ENCODE measurements at places on chromosomes 2 and 18.
A peak's percentile ranks its signal among the peaks of the same experiment; 100 is the strongest.

DNA sequence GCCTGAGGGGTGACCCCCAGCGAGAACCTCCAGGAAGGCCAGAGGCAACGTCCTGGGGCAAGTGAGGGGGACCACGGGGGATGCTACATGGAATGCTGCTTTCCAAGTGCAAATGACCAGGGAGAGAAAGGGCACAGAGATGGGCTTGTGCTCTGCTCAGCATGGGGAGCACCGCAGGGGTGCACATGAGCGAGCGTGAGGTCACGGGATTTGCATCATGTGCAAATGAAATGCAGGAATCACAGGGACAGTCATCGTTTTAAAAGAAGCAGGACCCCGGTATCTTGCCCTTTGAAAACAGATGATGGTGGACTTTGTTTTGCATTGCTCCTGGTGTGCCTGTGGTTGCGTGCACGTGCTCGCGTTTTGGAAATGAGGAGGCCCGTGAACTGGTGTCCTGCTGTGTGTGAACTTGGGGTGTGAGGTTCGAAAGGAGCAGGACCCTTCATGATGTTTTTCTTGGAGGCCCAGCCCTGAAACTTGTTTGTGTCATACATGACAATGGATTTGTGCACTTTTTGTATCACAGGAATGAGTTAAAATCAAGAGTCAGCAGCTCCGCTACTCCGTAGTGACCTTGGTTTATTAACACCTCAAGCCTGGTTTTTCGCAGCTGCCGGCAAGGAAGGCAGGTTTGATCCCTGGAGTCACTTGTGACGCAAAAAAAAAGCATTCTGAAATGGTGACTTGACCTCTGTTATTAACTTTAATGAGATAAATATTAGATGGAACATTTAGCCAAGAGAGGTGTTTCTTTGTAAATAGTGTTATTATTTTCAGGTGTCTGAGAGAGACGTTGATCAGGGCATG is 234.5 kb downstream of the LDLRAD4 start:
- no peak for DNase-seq

DNA sequence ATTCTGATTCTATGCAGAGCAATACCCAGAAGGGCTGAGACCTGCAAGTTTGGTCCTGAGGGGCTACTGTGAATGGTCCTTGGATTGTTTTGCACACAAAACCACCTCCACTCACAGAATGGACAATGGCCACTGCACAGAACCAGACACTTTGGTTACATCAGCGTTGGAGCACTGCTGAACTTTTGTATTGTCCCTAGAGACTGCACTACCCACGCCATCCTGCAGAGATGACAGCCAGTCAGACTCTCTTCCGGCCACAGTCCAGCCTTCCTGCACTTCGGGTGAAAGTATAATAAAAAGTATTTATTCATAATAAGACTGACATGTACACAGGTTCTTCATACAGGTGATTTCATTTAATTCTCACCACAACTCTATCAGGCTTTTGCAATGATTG is 35.7 kb downstream of the CELF4 start:
- DNase-seq, result no peak

- DNase-seq, result no peak
Measured at GRCh38 chr2:21792571-21792970, 668.8 kb downstream of the TDRD15 start.

DNA sequence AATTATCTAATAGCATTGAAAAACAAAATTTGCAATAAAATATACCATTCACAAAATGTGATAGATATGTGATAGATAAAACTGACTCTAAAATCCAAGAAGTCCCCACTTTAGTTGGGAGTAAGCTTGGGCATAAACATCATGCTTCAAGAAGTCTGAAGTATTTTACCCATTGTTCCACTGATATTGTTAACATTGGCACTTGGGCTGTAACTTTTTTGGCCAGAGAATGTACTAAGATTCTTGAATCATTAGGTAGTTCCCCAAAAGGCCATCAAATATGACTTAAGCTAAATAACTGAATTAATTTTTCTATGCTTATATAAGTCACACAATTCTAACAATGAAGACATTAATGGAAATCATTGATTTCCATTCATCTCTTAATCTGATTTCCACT is 413.6 kb downstream of the CDH2 start:
- no peak for DNase-seq

- no peak for DNase-seq
Measured at GRCh38 chr18:27301615-27302378, 116.7 kb upstream of the CHST9 start.

DNA sequence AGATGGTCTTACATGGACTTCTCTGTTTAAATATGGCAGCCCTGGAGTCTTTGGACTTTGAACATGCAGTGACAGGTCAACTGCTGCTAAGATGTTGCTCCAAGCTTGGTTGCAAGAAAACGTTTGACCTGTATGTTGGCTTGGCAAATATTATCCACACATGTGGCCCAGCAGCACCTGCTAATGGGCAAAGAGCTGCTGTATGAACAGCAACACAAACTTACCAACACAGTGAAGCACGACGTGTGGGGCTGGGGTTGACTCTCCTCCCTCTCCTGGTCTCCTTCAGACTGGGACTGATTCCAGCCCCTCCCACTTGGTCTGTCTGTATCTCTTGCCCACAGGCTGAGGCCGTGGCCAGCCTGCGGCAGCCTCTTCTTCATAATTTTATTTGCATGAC is 3.8 kb downstream of the KCNE4 start:
- no peak for DNase-seq

DNA sequence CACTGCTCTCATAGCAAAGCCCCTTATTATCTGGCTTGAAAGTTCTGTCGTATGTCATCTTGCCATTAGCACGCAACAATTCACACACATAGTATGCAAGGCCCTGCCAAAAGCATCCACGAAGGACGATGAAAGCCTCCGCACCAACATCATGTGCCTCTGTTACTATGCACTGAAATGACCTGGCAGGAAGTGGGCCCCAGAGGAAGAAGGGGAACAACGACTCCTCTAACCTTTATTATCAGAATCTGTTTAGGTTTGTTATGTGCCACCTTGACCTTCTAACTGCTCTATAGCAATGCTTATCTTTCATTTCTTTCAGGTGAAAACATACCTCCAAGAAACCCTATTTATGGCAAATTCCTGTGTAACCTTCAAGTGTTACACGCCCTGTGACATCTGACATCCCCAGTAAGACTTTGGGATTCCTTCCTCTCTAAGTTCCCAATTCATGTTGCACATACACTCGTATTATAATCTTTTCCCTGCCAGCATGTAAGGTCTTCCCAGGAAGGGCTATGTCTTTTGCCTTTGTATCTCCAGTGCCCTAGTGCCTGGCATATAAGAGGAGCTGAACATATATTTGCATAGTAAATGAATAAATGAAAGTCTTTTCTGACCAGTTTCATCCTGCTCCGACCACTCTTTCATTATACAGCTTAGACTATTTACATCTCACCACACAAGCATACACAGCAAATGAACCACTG is 7.0 kb upstream of the NDUFV2 start:
- DNase-seq, result peak; percentile 76

- no peak for DNase-seq
Measured at GRCh38 chr2:67015681-67016080, 381.5 kb upstream of the ETAA1 start.

- DNase-seq, result no peak
Measured at GRCh38 chr2:162678551-162678950, 160.0 kb downstream of the KCNH7 start.

- peak; percentile 36 for DNase-seq
Measured at GRCh38 chr18:52288403-52289004, 51.5 kb upstream of the DCC start.

DNA sequence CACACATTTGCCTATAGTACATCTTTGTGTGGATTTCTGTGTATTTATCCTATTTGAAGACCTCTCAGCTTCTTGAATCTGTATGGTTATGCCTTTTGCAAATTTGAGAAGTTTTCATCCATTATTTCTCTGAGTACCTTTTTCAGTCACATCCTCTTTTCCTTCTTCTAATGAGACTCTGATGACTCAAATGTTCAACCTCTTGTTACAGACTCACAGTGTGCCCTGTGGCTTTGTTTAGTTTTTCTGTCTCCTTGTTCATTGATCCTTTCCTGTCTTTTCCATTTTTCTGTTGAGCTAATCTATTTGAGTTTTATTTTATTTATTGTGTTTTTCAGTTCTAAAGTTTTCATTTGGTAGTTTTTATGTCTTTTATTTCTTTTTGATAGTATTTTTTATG is 87.0 kb upstream of the LRP1B start:
- no peak for DNase-seq

GRCh38 chr18:48982266-48982665 is 31.5 kb upstream of the SMAD7 start:
- DNase-seq, result no peak

DNA sequence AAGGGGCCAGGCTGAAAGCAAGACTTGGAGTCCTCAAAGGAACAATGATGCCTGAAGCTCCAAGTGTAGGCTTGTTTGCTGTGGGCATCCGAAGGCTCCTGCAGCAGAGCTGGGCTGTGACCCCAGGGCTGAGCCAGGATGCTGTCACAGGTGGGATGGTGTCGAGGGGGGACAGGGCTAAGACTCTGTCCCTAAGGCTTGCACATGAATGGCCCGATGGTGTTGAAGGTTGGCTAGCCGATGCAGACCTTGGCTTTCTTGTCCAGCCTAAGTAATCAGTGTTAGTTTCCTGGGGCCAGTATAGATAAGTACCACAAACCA is 251.0 kb downstream of the NDUFA10 start:
- DNase-seq, result no peak

- DNase-seq, result no peak
Measured at GRCh38 chr2:54510916-54511315, 54.8 kb downstream of the SPTBN1 start.

GRCh38 chr2:16671760-16672159 is 6.1 kb upstream of the CYRIA start:
- DNase-seq, result no peak

- DNase-seq, result no peak
Measured at GRCh38 chr18:4391859-4392258, 63.2 kb downstream of the DLGAP1 start.

GRCh38 chr18:44128365-44128764 is 552.3 kb upstream of the SETBP1 start:
- no peak for DNase-seq

GRCh38 chr18:68660354-68661183 is 54.3 kb downstream of the TMX3 start:
- DNase-seq, result no peak

DNA sequence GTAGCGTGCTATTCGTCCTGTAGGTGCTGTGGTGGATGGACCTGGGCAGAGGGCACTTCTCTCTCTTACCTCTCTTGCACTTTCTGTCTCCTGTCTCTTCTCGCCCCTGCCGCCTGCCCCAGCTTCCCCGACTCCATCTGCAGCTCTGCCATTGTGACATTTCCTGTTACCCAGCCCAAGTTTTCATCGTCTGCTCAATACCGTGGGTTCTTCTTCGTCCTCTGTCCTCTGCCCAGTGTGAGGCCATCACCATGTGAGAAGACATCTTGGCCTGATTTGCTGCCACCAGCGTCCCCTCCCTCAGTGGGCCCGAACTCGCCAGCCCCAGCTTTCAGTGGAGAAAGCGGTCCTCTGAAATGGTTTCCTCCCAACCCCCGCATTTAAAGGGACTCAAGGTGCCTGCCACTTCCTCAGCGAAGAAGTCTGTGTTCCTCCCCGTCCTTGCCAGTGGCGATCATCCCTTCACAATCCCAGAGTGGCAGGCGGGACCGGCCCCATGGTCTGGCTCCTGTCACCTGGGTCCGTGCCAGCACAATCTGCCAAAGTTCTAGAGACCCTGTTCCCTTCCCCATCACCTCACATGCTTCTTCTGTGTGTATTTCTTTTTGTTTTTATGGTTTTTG is 18.0 kb downstream of the TGOLN2 start:
- no peak for DNase-seq

DNA sequence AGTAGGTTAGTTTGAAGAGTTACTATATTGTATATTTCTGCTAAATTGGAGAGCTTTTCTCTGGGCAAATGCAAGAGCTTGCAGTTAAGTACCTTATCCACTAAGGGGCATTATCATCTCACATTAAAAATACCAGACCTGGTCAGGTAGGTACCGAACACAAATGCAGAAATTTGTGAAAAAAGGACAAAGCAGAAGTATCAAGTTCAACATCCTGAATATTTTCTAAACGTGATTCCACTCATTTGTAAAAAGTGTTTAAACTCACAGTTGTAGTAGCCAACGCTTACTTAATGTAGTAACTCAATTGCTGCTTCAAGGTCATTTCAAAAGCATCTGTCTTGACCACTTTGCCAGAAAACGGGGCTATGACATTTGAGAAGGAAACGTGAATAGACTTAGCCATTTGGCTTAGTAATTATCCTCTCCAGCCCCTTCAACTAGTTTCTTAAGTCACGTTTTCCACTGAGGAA is 52.1 kb downstream of the CYRIA start:
- no peak for DNase-seq

DNA sequence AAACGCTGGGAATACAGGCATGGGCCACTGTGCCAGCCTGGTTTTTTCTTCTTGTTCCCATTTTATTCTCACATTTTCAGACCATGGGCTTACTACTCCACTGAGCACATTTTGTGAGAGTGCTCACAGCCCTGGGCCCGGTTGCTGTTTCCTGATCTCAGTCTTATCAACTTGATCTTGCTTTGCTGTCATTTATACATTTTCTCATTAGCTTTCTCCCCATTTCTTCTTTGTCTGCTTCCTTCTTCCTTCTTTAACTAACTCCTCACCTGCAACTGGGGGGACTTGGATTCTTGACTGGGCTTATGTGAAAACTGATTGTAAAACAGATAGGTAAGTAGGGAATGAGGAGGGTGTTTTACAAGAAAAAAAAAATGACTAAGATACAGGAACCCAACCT is 117.3 kb downstream of the PLB1 start:
- peak; percentile 44 for DNase-seq

- peak; percentile 10 for DNase-seq
Measured at GRCh38 chr2:170651624-170652325, 63.4 kb upstream of the SP5 start.

- DNase-seq, result no peak
Measured at GRCh38 chr2:8862230-8862629, 24.8 kb upstream of the KIDINS220 start.

DNA sequence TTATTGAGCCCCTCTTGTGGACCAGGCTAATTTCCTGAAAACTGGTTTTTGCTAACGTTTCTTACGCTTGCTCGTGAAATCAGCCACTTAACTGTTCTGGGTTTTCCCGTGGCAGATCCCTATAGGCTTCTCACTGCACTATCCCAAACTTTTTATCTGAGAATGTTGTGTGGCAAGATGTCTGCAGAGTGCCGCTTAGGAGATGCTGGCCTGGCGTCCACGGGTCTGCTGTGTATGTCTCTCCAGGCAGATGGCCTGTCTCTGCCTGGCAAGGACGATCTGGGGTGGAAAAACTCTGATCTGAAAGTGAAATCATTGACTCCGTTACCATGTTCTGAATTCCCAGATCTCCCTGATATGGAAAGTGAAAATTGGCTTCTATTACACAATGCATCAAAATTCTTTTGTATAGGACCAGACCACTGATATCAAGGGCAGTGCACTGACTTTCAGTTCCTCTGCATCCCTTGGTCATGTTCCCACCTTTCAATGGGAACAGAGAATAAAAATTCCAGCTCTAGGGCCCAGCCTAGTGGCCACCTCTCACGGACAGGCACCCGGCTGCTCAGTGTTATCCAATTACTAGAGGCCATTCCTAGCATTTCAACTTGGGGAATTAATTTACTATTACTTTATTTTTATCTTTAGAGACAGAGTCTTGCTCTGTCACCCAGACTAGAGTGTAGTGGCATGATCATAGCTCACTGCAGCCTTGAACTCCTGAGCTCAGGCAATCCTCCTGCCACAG is 154.6 kb downstream of the ACOXL start:
- DNase-seq, result no peak
